Esophagus squamous epithelium (tissue), 5 donors: ENCODE measurements at places on chromosomes 3 and 15. TPM values are rescaled to one million over a fixed set of nuclear protein-coding genes. Genes with fewer than 3 reads are reported as not detected.

DNA sequence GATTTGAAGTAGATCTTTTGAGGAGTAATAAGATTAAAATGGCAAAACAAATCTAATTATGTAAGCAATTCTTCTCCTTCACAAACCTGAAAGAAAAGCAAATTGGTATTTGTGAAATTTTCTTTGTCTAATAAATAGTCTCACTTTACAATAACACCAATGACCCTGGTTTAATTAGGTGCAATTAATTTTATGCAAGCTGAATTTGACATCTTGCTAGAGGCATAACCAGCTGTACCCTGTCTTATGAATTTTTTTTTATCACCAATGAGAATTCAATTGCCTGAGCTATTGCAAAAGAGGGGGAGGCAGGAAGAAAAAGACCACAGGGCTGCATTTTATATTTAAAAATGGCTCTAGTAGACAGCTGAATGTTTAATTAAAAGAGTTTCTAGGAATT, 113.5 kb upstream of the IL12A start:
- DNase-seq = no peak

DNA sequence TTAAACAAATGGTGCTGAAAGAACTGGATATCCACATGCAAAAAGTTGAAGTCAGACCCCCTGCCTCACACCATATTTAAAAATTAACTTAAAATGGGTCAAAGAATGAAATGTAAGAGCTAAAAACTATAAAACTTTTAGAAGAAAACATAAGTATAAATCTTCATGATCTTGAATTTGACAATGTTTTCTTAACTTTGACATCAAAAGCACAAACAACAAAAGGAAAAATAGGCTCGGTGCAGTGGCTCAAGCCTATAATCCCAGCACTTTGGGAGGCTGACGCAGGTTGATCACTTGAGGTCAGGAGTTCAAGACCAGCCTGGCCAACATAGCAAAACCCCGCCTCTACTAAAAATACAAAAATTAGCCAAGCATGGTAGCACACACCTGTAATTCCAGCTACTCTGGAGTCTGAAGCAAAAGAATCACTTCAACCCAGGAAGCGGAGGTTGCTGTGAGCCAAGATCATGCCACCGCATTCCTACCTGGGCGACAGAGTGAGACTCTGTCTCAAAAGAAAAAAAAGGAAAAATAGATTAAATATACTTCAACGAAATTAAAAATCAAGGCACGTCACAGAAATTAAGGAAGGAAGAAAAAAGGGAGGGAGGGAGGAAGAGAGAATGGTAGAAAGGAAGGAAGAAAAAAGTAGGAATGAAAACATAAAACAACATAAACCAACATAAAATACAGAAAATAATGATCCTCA, 1.5 kb downstream of the RAB27A start:
- no peak for DNase-seq

DNA sequence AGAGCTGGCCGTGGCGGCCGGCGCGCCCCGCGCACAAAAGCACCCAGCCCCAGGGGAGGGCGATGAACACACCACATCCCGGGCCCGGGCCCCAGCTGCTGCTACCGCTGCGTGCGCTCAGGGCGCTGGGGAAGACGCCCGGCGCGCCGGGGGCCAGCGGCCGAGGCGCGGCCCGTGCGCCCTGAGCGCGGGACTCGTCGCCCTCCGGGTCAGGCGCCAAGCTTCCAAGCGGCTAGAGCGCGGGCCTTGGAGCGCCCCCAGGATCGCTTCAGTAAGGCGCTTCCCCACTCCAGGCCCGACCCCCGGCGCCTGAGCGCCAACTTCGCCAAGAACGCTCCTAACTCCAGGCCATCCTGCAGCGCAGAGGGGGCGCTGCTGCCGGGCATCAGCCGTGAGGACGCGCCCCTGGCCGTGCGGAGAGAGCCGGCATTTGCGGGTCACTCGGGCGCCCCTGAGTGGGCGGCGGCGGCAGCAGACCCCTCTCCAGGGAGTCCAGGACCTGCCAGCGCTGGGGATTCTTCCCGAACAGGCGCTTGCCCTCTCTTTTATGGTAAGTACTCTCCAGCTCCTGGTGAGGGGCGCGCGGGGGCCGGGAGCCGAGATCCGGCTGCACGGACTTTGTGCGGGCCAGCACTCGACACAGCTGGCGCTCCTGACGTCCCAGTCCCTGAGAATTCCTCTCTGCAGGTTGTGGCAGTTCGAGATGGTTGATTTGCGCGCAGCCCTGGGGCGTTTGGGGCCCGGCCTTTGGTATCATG, 475 bp downstream of the SPSB4 start:
- no peak for DNase-seq

Gene NANOGP8
- total RNA-seq = 1.6 TPM

Gene PP2D1
- not detected for total RNA-seq

DNA sequence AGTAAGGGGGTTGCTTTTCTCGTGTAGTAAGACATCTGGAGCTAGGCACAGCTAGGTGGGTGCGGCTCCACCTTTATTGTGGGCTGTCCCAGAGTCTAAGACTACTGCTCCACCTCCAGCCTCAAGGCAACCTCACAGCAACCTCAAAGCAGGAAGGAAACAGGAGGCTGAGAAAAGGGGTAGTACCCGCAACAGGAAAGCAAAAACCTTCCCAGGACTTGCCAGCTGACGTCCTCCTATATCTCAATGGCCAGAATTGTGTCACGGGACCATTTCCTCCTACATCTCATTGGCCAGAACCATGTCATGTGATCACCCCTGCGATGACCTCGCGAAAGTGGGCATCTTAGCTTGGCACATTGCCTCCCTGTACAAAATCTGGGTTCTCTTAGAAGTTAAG, 4.3 kb upstream of the GPR160 start:
- DNase-seq = no peak

Gene NTRK3
- 0.80 TPM for total RNA-seq

DNA sequence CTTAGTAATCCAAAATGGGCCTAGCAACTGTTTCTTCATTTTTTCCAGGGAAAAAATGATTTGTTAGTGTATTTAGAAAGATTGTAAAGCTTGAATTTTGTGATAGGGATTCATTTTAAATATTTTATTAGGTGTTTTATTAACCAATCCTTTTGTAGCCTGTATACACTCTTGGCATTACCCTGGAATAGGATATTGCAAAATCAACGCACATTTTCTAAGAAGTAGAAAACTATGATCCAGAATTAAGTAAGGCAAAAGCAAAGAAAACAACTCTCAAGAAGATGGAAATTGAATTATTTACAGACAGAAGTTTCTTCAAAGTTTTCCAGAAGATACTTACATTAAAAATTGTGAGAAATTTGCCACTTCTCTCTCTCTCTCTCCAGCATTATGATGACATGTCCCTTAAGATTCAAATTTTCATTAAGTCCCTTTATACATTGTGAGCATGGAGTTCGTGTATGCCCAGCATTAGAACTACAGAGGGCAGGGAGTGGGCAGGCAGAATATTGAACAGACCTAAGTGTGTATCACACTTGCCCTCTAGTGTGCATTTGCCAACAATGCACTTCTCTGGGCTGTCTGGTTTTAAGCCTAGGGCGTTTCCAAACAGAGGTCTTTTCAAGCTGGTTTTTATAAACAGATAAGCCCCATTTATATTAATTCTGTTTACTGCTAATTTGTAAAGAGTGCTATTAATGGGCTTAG, 28.5 kb upstream of the CMSS1 start:
- no peak for DNase-seq

GRCh38 chr15:70322051-70322668, 224.4 kb upstream of the TLE3 start:
- no peak for DNase-seq
